ENCODE measurements at places on chromosomes 5 and 9.

DNA sequence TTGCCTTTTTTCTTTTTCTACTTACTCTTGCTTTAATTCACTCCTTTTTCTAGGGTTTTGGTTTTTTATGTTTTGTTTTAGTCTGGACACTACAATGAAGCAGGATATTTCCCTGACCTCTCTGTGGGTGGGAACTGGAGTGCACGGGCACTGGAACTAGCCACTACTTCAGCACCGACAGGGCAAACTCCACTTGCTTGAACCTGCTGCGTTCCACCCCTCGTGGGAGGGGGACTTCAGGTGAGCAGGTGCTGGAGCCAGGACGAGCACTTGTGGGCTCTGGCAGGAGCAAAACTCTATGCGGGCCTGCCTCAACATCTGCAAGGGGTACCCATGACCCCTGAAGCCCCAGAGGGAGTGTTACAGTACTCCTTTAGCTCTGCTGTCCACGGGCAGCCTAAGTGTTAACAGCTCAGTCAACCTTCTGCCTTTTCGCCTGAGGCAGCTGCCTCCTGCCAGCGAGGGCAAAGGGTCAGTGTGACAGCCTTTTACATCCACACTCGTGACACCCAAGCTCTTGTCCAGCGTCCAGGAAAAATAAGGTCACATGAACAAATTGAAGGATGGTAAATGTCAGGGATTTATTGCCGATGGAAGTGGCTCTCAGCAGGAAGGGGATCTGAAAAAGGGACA, 144.1 kb upstream of the NFIL3 start:
- no peak for DNase-seq

- no peak for DNase-seq
Measured at GRCh38 chr5:83871533-83872395, 151.1 kb upstream of the HAPLN1 start.

DNA sequence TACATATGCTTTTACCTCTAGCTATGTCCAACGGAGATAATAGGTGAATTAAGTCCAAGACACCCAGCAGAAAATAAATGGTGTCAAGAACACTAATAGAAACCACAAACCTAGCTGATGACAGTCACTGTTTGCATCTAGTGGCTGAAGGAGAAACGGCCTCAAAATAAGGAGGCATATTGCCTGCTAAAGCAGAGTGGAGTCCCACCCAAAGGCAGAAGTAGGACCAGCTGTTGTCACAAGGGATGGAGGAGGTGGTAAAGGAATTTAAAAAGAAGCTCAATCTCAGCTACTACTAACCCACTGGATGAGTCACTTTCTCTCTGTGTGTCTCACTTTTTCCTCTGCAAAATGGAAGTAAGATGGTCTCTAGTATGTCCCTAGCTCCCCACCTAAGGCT, 224.3 kb downstream of the GRIA1 start:
- no peak for DNase-seq

- no peak for DNase-seq
Measured at GRCh38 chr5:126044111-126044668, 379.0 kb upstream of the GRAMD2B start.

- DNase-seq = no peak
Measured at GRCh38 chr9:85200726-85201404, 531.3 kb downstream of the NTRK2 start.

DNA sequence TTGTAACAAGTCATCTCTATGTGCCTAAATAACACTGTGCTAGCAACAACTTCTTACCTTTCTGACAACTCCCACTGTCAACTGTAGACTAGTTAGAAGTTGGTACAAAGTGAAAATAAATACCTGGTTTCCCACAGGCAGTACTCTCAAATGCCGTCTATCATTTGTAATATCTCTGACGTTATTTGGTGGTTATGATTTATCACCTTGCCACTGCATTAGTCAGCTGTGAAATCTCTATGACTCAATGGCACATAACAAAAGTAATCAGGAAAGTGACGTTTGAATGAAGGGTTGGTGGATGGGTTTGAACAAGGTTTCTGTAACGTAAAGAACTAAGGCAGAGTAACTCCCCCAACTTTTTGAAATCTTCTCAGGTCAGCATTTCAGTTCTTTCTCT, 592.3 kb downstream of the MAT2B start:
- DNase-seq = no peak

- no peak for DNase-seq
Measured at GRCh38 chr9:89888677-89889076, 283.9 kb downstream of the GADD45G start.

DNA sequence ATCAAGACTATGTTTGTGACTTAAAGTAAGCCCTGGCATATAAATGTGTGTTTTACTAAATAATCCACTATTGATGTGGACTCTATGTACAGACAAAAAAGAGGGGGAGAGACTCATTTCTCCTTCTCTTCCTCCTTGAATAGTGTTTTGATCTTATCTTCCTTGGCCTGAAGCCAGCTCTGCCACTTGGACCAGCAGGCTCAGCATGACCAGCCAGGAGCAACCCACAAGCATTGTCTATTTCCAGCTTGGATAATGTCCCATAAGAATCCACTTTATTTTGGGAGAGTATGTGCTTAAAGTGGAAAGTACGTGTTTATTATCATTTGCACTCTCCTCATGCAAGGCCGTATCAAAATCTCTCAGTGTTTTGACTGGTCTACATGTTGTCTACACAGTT, 23.8 kb upstream of the SLC46A2 start:
- no peak for DNase-seq

GRCh38 chr5:65555287-65555686, 7.7 kb downstream of the CENPK start:
- DNase-seq = no peak

DNA sequence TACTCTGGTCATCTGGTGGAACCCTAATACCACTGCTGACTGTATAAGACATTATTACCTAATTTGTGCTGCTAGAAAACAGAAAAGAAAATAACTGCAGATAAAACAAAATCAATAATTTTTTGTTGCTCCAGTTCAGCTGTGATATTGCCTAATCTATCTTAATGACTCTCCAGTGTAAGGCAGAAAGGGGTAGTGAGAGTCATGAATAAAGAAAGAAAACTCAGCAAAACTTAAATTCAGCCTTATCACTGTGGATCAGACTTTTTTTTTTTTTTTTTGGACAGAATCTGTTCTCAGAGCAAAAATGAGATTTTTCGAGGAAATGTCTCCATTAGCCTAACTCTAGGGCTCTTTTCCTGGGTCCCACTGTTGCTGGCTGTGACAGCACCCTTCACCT, 1.1 kb upstream of the DOCK2 start:
- no peak for DNase-seq

GRCh38 chr5:139687656-139688055, 39.5 kb downstream of the CXXC5 start:
- no peak for DNase-seq

- no peak for DNase-seq
Measured at GRCh38 chr9:112422417-112423148, 42.7 kb downstream of the HSDL2 start.

DNA sequence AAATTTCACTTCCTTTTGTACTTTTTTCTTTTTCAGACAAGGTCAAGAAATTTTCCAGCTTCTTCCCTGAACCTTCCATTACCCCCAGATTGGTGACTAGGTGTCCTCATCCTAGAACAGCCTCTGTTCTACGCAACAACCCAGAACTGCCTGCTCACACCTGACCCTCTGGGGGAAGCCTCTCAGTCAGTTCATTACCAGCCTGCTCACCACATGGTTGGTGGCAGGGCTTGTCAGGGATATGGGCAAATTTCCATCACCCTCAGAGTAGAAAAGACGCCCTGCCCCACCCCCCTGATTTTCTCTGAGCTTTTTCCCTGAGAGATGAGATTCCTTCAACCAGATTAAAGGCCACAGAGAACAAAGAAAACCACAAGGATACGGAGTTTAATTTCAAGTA, 5.3 kb upstream of the CFAP95 start:
- no peak for DNase-seq

DNA sequence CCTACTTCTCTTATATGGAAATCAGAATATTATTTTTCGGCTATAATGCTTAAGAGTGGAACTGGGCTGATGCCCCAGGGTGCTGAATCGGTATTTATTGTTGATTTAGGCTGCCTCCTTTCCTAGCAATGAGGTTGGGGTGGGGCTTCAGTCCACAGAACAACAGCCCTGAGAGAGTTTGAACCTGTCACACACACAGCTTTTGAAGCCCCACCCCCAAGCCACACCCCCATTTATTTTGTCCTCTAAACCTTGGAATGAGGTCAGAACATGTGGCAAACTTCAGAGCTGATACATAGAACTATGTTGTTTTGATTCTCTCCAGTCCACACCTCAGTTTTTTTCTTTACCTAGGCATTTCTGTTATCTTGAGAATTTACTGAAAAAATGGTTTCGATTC, 51.7 kb upstream of the CAMK4 start:
- DNase-seq = no peak

GRCh38 chr9:72382405-72382804, 17.4 kb upstream of the ZFAND5 start:
- DNase-seq = no peak

DNA sequence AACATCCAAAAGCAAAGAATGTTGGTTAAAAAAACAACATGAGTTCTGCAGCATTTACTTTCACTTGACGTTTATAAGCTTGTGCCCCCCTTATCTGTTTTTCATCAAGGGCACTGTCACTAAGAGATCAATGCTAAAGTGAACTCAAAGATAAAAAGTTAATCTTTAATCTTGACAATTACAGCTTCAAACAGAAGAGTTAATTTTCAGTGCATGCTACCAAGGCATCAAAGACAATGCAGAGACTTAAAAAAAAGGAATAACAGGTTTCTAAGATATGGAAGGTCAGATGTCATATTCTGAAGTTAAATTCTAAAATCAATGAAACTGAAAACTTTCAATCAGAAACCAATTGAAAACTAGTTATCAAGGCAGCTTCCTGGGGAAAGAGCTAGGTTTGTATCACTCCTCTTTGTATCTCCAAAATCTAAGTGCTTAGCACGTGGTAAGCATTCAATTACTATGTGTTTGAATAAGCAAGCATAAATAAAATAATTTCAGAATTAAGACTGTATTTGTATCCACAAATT, 37.6 kb downstream of the TMEM245 start:
- no peak for DNase-seq

GRCh38 chr9:92721548-92721947, 43.1 kb downstream of the BICD2 start:
- no peak for DNase-seq

- no peak for DNase-seq
Measured at GRCh38 chr5:32095261-32095671, 78.9 kb downstream of the GOLPH3 start.

DNA sequence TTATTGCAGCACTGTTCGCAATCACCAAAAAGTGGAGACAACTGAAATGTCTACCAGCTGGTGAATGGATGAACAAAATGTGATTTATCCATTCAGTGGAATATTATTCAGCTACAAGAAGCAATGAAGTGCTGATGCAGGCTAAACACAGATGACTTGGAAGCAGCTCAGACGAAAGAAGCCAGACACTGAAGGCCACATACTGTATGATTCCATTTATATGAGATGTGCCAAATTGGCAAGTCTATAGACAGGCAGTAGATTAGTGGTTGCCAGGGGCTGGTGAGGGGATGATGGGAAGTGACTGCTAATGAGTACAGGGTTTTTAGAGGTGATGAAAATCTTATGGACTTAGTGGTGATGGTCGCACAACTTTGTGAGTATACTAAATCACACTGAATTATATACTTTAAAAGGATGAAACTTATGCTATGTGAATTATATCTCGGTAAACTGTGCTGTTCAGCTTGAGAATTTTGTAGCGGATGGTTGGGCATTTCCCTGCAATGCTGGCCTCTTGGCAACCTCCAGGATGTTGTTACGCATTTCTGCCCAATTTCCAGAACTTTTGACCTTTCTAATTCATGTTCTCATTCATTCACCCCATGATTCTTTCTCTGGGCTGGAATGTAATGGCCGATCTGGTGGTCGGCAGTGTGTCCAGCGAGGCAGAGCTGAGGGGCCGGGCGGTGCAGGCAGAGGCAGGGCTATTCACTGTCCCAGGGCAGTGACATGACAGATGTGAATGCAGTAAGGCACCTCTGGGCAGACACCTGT, 22.0 kb upstream of the WNK2 start:
- no peak for DNase-seq

DNA sequence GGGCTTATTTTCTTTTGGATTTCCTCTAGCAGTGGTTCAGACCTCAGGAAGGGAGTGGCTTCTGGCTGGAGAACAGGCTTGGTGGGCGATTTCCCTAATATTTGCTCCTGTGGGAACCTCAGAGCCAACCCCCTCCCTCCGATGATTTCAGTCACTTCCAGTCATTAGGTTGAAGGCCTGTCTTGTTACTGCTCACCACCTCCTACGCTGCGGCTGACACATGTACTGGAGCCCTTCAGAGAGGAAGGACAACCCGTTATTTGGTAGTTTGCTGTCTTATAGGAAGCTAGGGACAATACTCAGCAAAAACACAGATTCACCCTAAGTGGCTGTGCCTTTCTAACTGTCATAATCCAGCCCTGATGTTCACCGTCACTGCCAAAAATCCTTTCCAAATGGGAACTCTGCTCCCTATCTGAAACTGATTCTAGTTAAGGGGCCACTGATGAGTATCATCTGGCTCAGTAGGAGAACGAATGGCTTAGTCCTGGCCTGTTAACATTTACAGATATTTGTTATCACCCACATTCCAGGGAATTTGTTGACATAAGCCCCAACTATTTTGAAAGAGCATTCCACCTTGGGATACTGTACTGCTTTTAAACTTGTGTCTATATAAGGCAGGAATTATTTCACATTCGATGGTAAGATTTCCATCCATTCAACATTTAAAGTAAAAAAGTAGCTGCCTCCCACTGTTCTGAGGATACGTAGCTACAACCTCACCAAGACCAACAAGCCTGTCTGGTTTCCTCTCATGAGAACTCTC, 29.3 kb upstream of the ANKH start:
- DNase-seq = no peak

GRCh38 chr5:16727755-16728325, 111.0 kb upstream of the RETREG1 start:
- no peak for DNase-seq

Data from activated CD4-positive, alpha-beta T cell treated with anti-CD3 and anti-CD28 coated beads for 1 hour (primary cell).